ENCODE measurements at places on chromosomes 4 and X.

DNA sequence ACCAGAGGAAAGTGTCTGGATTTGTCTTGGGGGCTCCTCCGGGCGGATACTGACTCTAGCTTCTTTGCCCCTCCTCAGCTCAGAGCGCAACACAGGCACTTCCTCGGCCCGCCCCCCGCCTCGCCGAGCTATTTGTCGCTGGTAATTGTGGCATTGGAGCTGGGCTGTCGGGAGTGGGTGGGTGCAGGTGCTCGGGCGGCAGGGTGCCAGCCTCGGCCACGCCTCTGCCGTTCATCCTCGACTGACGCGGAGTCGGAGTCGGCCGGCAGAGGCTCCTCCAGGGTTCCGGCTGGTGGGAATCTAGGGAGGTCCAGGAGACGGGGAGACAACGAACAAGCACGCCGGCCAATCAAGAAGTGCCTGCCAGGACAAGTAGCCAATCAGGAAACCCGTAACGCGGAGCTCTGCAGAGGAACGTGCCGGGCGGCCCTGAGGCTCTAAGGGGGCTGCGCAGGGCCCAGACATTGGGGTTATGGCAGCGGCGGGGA is 3.9 kb upstream of the SYN1 start:
- no peaks in the 10 kb centered on the region for H3K27me3 ChIP-seq
- H3K4me1 ChIP-seq: no peaks in the 10 kb centered on the region
- H3K27ac ChIP-seq: no peak overlapping the region
- H3K36me3 ChIP-seq: no peaks in the 10 kb centered on the region

DNA sequence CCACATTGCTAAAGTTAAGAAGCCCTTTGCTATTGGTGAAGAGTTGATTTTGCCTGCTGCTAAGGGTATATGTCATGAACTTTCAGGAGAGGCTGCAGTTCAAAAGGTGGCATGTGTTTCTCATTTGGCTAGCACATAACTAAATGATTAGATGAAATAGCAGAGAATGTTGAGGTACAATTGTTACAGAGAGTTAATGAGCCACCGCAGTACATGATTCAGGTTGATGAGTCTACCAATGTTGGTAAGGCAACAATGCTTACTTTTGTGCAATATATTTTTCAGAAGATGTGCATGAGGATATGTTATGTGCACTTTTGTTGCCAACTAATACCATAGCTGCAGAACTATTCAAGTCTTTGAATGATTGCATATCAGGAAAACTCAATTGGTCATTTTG is 21.1 kb upstream of the CXCL2 start:
- H3K4me1 ChIP-seq: peaks cover 11% of the 10 kb centered on the region
- H3K4me3 ChIP-seq: no peak overlapping the region
- DNase-seq: no peak
- H3K27me3 ChIP-seq: no peaks in the 10 kb centered on the region
- H3K27ac ChIP-seq: no peak overlapping the region

- peak overlapping the region; percentile 42 for H3K4me3 ChIP-seq
- DNase-seq: no peak
- H3K27ac ChIP-seq: no peak overlapping the region
Observed at GRCh38 chrX:56763556-56764152, 34.6 kb downstream of the NBDY start.

DNA sequence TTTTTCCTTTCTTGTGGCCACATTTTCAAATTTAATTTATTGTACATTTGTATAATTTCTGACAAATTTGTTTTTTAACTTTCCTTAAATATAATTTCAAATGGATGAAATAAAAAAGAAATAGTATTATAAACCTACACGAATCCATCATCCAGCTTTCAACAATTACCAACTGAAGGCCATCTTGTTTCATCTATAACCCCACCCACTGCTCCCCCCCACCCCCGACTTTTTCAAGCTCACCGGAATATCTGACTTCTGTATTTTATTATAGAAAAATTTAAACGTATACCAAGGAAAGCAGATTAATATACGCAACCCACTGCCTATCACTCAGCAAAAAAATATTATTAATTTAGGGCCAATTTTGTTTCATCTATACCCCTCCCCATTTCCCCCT is 1.1 kb downstream of the MORF4L2 start:
- H3K36me3 ChIP-seq: no peaks in the 10 kb centered on the region
- no peaks in the 10 kb centered on the region for H3K4me1 ChIP-seq
- H3K4me3 ChIP-seq: peak overlapping the region; percentile 38
- H3K27ac ChIP-seq: no peak overlapping the region
- DNase-seq: no peak

DNA sequence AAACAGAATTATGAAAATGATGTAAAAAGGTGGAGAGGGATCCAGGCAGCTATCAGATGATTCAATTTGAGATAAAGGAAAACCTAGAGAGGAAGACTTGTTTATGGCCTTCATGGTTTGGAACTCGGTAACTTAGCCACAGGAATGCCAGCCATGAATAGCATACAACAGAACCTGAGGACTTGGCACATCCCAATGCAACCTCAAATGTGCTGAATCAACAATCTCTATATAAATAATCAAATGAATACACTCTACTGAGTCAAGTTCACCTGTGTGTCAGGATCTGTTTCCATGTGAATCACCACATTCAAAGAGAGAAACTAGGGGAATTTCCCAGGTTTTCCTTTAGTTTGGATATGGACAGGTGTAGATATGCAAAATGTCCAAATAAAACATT is 86.9 kb downstream of the MBNL3 start:
- no peaks in the 10 kb centered on the region for H3K36me3 ChIP-seq
- DNase-seq: no peak
- H3K4me3 ChIP-seq: no peak overlapping the region
- no peak overlapping the region for H3K27ac ChIP-seq
- no peaks in the 10 kb centered on the region for H3K4me1 ChIP-seq

GRCh38 chr4:40180356-40180755 is 16.5 kb upstream of the RHOH start:
- H3K36me3 ChIP-seq: no peaks in the 10 kb centered on the region
- no peaks in the 10 kb centered on the region for H3K27me3 ChIP-seq
- no peak overlapping the region for H3K4me3 ChIP-seq
- no peak overlapping the region for H3K27ac ChIP-seq
- H3K4me1 ChIP-seq: no peaks in the 10 kb centered on the region
- DNase-seq: no peak

GRCh38 chr4:65089666-65090065 is 580.6 kb downstream of the EPHA5 start:
- no peak overlapping the region for H3K27ac ChIP-seq
- H3K4me1 ChIP-seq: no peaks in the 10 kb centered on the region
- DNase-seq: no peak
- H3K36me3 ChIP-seq: no peaks in the 10 kb centered on the region
- no peak overlapping the region for H3K4me3 ChIP-seq

DNA sequence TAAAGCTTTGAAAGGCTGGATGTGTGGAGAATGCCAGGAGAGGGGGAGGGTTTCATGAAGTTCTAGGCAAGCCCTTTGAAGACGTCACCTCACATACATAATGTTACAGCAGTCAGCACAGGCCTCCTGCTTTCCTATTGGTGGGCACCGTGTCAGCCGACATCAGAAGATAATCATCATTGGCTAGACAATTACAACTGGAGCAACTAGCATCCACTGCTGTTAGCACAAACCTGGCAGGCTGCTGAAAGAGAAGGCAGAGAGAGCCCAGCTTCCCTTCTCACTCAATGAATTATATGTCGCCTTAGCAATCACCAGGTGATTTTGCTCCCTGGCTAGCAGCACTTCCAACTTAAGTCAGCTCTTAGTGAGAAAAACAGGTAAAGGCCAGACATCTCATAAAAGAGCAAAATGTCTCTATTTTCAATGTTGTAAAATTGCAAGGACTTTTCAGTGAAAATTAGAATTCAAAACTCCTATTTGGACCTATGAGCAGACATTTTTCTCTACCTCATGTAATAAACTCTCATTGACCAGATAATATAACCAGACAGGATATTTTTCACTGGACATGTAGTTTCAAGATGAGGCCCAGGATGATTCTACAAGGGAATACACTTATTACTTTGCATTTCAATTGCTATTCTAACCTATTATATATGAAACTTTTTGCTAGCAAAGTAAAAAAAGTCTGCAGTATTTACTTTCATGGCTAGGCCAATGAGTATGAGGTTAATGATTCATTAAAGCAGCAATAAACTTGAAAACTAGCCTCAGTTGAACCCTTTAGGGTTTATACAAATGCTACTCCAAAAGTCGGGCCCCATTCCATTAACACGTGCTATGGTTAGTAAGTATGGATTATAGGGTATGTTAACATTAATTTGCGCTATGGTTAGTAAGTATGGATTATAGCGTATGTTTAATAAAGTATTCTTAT is 4.3 kb downstream of the ELOVL6 start:
- H3K36me3 ChIP-seq: no peaks in the 10 kb centered on the region
- no peak overlapping the region for H3K4me3 ChIP-seq
- no peak overlapping the region for H3K27ac ChIP-seq
- peaks cover 10% of the 10 kb centered on the region for H3K4me1 ChIP-seq
- H3K27me3 ChIP-seq: no peaks in the 10 kb centered on the region
- peak; percentile 22 for DNase-seq

GRCh38 chrX:130245441-130245840 is 23.3 kb downstream of the ZNF280C start:
- no peak for DNase-seq
- no peaks in the 10 kb centered on the region for H3K4me1 ChIP-seq
- no peaks in the 10 kb centered on the region for H3K36me3 ChIP-seq

DNA sequence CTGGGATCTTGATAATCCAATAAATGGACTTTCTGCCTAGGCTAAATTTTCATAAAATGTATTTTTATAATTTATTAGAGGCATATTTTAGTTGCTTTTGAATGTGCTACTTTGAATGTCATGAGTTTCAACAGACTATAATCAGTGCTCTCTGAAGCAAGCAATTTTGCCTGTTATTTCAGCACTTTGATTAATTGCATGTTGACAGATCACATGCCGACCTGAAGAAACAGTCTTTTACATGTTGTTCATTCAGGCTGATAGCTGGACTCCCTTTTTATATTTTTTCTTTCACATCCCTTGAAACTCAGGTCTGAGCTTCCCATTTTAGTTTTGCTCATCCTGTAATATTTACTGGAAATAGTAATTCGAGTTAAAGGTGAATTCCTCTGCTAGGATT is 341.0 kb downstream of the NAP1L3 start:
- H3K4me3 ChIP-seq: no peak overlapping the region
- H3K36me3 ChIP-seq: no peaks in the 10 kb centered on the region
- no peak overlapping the region for H3K27ac ChIP-seq

- no peaks in the 10 kb centered on the region for H3K27me3 ChIP-seq
- H3K27ac ChIP-seq: no peak overlapping the region
- no peak for DNase-seq
- H3K4me3 ChIP-seq: no peak overlapping the region
- H3K4me1 ChIP-seq: no peaks in the 10 kb centered on the region
- H3K36me3 ChIP-seq: no peaks in the 10 kb centered on the region
Observed at GRCh38 chr4:127000110-127000509, 632.6 kb upstream of the INTU start.

DNA sequence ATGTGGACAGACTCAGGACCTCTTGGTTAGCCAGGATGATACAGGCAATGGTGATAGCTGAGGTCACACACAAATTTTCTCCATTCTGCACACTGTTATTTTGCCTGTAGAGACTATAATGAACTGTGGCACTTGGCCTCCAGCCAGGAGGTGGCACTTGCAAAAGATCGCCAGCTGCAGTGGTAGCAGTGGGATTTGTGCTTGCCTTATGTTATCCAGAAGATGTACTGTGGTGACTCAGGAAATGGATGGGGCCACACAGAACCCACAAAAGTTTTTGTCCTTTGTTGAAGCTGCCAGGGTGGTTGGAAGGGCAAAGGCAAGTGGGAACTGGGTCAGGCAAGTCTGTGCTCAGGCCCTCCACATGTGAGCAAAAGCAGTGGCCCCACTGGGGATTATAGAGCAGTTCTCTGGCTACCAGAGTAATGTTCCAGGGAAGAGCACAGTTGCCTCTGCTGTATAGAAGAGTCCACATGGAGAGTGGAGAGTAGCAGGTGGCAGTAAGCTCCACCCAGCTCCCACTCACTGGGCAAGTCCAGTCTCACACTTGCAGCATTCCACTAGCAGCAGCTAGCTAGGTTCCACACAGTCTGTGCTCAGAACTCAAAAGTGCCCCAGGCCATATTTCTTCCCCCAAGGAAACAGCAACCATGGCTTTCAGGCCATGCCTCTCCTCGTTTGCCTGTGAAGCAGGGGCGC is 5.9 kb upstream of the C4orf17 start:
- H3K27me3 ChIP-seq: no peaks in the 10 kb centered on the region
- DNase-seq: no peak
- H3K4me1 ChIP-seq: no peaks in the 10 kb centered on the region
- H3K27ac ChIP-seq: no peak overlapping the region
- H3K36me3 ChIP-seq: no peaks in the 10 kb centered on the region

- no peaks in the 10 kb centered on the region for H3K36me3 ChIP-seq
- no peak for DNase-seq
- no peaks in the 10 kb centered on the region for H3K4me1 ChIP-seq
- H3K27ac ChIP-seq: no peak overlapping the region
- H3K4me3 ChIP-seq: no peak overlapping the region
- H3K27me3 ChIP-seq: no peaks in the 10 kb centered on the region
Observed at GRCh38 chr4:88185906-88186305, 27.5 kb upstream of the ABCG2 start.

DNA sequence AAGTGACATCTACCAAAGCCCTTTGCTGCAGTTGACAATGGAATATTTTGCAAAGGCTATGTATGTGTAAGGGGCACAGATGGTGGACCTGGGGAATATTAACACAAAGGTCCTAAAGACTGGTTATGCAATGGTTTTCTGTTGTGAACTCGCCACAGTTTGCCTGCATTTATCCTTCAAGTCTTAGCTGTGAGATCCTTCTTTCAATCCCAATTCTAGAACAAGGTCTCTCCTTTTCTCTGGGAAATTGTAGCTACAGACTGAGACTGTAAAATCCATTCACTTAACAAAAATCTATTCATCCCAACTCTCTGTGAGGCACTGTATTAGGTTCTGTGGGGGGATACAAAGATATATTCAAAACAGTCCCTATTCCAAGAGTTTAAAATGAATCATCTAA is 250.4 kb downstream of the GPM6A start:
- H3K27ac ChIP-seq: no peak overlapping the region
- DNase-seq: no peak
- H3K27me3 ChIP-seq: no peaks in the 10 kb centered on the region
- H3K4me1 ChIP-seq: no peaks in the 10 kb centered on the region
- no peak overlapping the region for H3K4me3 ChIP-seq

DNA sequence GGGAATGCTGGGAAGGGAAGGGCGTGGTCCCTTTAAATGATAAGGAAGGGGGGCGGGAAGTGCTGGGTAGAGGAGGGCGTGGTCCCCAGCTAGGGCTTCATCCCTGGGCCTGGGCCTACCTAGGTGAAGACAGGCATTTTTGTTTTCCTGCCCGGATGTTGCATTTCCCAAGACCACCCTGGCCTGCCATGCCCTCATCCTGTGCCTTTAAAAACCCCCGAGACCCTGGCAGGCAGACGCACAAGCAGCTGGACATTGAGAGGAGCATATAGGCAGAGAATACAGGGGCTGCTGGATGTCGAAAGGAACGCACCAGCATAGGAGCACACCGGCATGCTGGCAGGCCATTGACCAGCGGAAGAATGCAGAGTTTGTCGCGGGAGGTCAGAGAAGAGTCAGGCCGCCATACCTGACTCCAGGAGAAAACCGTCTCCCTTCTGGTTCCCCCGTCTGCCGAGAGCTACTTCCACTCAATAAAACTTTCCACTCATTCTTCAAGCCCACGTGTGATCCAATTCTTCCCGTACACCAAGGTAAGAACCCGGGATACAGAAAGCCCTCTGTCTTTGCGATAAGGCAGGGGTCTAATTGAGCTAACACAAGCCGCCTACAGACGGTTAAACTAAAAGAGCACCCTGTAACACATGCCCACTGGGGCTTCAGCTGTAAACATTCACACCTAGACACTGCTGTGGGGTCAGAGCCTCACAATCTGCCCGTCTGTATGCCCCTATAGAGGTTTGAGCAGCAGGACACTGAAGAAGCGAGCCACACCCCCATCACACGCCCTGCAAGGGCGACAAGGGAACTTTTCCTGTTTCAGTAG is 2.9 kb upstream of the AGA start:
- H3K4me1 ChIP-seq: no peaks in the 10 kb centered on the region
- H3K36me3 ChIP-seq: no peaks in the 10 kb centered on the region
- no peaks in the 10 kb centered on the region for H3K27me3 ChIP-seq
- DNase-seq: peak; percentile 15

Measured in thyroid gland (tissue), 4 donors.